ENCODE measurements at places on chromosomes 6 and 20.

DNA sequence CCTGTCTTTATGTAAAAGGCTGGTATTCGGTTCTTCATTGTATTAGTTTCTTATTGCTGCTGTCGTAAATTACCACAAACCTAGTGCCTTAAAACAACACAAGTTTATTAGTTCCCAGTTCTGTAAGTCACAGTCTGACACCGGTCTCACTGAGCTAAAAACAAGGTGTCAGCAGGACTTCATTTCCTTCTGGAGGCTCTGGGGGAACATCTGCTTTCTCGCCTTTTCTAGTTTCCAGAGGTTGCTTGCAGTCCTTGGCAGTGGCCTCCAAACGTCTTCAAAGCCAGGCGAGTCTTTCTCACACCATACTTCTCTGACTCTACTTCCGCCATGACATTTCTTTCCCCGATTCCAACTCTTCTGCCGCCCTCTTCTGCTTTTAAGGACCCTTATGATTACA lies 43.0 kb upstream of the ZFAND3 start:
- no peaks in the 10 kb centered on the region for H3K4me1 ChIP-seq
- no peak overlapping the region for H3K4me3 ChIP-seq
- DNase-seq: no peak
- H3K27ac ChIP-seq: no peak overlapping the region
- no peaks in the 10 kb centered on the region for H3K27me3 ChIP-seq
- H3K36me3 ChIP-seq: no peaks in the 10 kb centered on the region

GRCh38 chr20:3632311-3633004 lies 30.7 kb downstream of the GFRA4 start:
- H3K4me3 ChIP-seq: no peak overlapping the region
- H3K27me3 ChIP-seq: no peaks in the 10 kb centered on the region
- no peak overlapping the region for H3K27ac ChIP-seq
- H3K36me3 ChIP-seq: peaks cover 15% of the 10 kb centered on the region
- no peaks in the 10 kb centered on the region for H3K4me1 ChIP-seq
- no peak for DNase-seq

DNA sequence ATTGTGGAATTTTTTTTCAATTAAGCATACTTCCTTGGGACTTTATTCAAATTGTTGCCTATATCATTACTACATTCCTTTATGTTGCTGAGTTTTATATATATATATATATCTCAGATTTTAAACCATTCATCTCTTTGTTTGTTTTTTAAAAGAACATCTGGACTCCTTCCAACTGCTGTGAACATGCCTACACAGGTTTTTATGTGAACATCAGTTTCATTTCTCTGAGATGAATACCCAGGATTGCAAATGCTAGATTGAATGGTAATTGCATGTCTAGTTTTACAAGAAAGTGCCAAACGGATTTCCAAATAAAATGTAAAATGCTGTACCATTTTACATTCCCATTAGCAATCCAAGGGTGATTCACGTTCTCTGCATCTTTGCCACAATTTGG lies 1289.3 kb downstream of the HACE1 start:
- H3K27ac ChIP-seq: no peak overlapping the region
- H3K36me3 ChIP-seq: no peaks in the 10 kb centered on the region
- H3K4me1 ChIP-seq: peaks cover 2% of the 10 kb centered on the region
- DNase-seq: no peak
- H3K27me3 ChIP-seq: no peaks in the 10 kb centered on the region

- no peak overlapping the region for H3K4me3 ChIP-seq
- H3K4me1 ChIP-seq: peaks cover 30% of the 10 kb centered on the region
- no peak overlapping the region for H3K27ac ChIP-seq
- DNase-seq: no peak
- no peaks in the 10 kb centered on the region for H3K36me3 ChIP-seq
Observed at GRCh38 chr6:150075034-150075421, 6.1 kb upstream of the ULBP3 start.

- no peak overlapping the region for H3K27ac ChIP-seq
- no peak overlapping the region for H3K4me3 ChIP-seq
- DNase-seq: peak; percentile 89
- H3K27me3 ChIP-seq: peaks cover 52% of the 10 kb centered on the region
- H3K4me1 ChIP-seq: peaks cover 3% of the 10 kb centered on the region
Observed at GRCh38 chr20:63475209-63475608, 2.8 kb upstream of the KCNQ2 start.

DNA sequence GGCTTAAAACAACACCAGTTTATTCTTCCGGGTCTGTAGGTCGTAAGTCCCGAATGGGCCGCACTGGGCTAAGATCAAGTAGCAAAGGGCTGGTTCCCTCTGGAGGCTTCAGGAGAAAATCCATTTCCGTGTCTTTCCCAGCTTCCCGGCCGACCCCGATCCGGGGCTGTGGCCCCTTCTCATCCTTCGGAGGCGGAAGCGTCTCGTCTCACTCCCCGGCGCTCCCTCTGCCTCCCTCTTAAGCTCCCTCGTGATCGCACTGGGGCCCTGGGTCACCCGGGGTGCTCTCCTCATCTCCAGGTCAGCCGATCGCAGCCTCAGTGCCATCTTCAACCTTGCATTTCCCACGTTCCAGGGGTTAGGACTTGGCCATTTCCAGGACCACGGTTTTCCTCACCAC lies 199.4 kb downstream of the WDR27 start:
- H3K27ac ChIP-seq: no peak overlapping the region
- H3K4me3 ChIP-seq: no peak overlapping the region
- H3K27me3 ChIP-seq: no peaks in the 10 kb centered on the region
- H3K36me3 ChIP-seq: no peaks in the 10 kb centered on the region

DNA sequence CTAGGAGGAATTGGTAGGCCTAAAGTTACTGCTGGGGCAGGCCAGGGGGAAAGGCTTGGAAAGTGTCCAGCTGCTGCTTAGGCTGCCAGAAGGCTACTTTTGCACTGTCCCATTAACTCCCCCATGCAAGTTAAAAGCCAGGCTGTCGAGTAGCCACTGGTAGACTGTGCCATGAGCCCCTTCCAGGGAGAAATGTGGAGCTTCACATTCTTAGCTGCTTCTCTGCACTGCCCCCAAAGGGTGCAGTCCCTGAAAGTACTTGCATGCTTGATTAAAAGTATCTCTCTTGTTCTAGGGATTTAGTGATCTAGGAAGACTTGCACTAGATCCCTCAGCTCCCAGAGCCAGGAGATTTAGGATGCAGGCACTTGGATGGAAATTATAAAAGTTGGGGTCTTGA lies 57.3 kb downstream of the CDC5L start:
- peaks cover 11% of the 10 kb centered on the region for H3K4me1 ChIP-seq
- no peaks in the 10 kb centered on the region for H3K27me3 ChIP-seq
- no peak overlapping the region for H3K4me3 ChIP-seq

DNA sequence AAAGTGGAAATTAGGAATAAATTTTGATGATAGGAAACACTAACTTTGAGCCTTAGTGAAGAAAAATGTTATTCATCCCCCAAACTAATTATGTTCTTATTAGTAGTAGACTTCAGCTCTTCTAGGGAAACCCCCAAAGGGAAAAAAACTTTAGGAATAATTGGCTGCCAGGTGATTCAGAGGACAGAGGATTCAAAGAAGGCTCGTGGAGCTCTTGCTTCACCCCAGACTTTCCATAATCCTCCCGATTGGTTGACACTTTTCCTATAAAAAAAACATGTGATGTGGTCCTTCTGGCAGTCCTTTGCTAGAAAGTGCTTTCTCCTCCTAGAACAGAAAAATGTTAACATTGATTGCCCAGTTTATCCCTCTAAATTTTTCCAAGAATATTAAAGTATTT lies 5.6 kb upstream of the CCDC170 start:
- no peaks in the 10 kb centered on the region for H3K36me3 ChIP-seq
- H3K27me3 ChIP-seq: no peaks in the 10 kb centered on the region
- no peaks in the 10 kb centered on the region for H3K4me1 ChIP-seq
- DNase-seq: no peak
- no peak overlapping the region for H3K27ac ChIP-seq

DNA sequence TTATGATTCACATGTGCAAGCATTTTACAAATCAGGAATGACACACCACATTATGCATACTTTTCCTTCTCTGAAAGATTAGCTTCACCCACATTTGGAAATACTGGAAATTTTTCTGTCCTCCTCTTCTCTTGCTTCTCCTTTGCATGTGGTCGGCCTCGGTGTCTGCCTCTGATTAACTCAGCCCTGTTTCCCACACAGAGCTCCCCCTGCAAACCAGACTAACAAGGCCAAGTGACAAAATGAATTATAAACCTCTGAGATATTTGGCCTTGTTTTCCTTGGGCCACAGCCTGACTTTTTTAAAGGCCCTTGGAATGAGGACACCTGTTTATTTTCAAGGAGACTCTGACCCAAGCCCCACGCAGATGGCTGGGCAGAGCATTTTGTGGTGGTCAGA lies 9.0 kb upstream of the CCN6 start:
- no peaks in the 10 kb centered on the region for H3K36me3 ChIP-seq
- H3K4me1 ChIP-seq: no peaks in the 10 kb centered on the region
- no peak for DNase-seq
- H3K27ac ChIP-seq: no peak overlapping the region
- no peaks in the 10 kb centered on the region for H3K27me3 ChIP-seq
- no peak overlapping the region for H3K4me3 ChIP-seq

- no peaks in the 10 kb centered on the region for H3K27me3 ChIP-seq
- DNase-seq: peak; percentile 73
- H3K4me3 ChIP-seq: peak overlapping the region; percentile 40
- peaks cover 57% of the 10 kb centered on the region for H3K4me1 ChIP-seq
Observed at GRCh38 chr20:50729901-50730764, 1.2 kb upstream of the PARD6B start.

GRCh38 chr6:147849401-147850330 lies 341.2 kb downstream of the SAMD5 start:
- no peaks in the 10 kb centered on the region for H3K4me1 ChIP-seq
- no peak overlapping the region for H3K27ac ChIP-seq
- no peaks in the 10 kb centered on the region for H3K27me3 ChIP-seq

DNA sequence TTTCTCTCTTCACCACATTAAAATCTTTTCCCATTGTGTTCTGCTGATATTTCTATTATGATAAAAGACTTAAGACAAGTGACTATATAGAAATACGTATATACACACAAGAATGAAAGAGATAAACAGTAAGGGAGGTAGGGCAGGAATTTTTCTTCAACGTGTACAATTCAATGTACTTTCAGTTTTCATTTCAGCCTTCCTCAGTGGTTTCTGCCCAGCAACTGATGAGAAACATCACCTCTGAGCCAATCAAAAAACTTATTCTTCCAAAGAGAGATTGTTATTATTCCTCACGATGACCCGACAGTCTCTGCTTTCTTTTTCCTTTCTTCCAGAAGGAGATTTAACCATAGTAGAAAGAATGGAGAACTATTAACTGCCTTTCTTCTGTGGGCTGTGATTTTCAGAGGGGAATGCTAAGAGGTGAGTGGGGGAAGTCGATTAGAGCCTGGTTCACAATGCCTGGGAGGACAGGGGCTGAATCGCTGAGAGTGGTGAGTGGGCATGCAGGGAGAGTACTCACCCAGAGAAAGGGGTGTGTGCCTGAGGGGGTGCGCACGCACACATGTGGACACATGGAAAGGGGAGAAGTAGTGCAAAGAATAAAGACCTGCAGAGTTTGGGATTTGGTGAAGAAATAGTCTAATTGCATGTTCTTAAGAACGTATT lies at the start of gene BTN3A1:
Gene BTN3A1, plus strand, starts transcription at position 289 of the 672 bp plus-strand sequence. CDS start 3,289 bp downstream, outside the sequence.
- peaks cover 6% of the 10 kb centered on the region for H3K4me1 ChIP-seq
- peak within 1 kb of the TSS; percentile 1 for H3K27ac ChIP-seq
- H3K36me3 ChIP-seq: no peaks in the 10 kb centered on the region

DNA sequence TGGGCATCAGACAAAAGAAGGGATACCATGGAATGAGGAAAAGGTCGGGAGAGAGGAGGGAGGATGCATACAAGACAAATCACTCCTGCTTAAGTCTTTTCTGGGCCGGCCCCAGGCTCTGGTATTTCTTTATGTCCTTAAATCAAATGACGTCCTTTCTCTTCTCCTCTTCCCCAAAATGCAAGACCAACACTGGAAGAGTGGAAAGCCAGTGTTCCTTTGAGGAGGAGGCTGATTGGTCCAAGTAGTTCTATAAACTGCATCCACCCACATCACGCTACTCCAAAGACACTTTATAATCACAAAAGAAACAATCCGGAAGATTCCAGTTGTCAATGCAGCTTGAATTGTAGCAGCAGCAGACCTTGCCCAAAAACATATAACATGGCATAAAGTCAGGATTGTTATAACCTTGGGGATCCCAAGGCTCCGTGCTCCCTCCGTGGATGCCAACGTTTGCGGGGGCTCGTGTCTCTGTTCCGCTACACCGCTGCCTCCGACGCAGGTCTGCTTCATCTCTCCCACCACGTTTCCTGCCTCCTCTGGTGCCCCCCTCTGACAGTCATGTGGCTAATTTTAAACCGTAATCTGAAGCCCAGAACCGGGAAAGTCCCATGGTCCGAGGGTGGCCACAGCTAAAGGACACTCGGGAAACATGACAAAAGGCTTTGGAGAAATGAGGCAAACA lies 47.1 kb downstream of the MCUR1 start:
- H3K4me1 ChIP-seq: peaks cover 9% of the 10 kb centered on the region
- no peaks in the 10 kb centered on the region for H3K27me3 ChIP-seq
- no peaks in the 10 kb centered on the region for H3K36me3 ChIP-seq
- no peak overlapping the region for H3K27ac ChIP-seq

DNA sequence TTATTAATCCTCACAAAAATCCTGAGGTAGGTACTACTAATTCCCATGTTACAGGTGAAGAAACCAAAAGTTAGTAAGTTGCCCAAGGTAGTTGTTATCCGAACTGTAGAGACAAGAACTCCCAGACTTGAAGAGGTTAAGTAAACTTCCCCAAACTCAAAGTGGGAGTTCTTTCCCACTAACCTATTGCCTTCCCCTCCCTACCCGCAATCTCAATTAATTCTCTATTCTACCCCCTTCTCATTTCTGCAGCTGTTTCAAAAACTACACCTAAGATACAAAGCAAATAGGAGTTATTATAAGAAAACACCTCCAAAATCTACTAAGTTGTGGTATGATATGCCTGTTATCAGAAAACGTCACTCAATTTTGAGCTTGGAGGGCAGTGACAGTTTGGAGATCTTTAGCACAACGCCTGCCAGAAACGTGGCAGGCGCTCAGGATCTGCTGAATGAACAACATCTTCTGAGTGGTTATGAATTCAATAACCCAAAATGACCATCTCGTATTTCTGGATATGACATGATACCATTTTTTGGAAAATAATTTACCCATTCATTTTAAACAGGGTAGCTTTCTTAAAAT lies 7.1 kb downstream of the CSNK2A1 start:
- no peak overlapping the region for H3K27ac ChIP-seq
- no peak overlapping the region for H3K4me3 ChIP-seq
- no peaks in the 10 kb centered on the region for H3K27me3 ChIP-seq
- DNase-seq: no peak
- peaks cover 27% of the 10 kb centered on the region for H3K36me3 ChIP-seq

GRCh38 chr20:15546525-15547023 lies 1026.7 kb downstream of the KIF16B start:
- no peaks in the 10 kb centered on the region for H3K27me3 ChIP-seq
- no peak for DNase-seq
- H3K4me1 ChIP-seq: no peaks in the 10 kb centered on the region
- H3K27ac ChIP-seq: no peak overlapping the region

DNA sequence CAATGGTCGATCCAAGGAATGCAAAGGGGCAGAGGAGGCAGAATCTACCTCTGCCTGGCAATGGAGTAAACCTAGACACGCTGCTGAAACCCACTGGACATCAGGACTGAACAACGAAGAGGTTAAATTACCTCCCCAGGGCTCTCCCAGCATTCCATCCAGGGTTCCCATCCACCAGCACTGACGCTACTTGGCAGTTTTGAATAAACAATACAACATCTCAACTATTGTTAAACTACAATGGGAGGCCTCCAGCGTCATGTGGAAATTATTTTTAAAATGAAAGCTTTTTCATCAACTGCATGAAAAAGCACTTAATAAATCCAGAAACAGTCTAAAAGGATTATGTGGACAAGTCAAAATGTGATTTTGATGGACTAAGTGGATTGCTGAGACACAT lies 96.8 kb upstream of the NHSL1 start:
- H3K36me3 ChIP-seq: peaks cover 10% of the 10 kb centered on the region
- H3K27ac ChIP-seq: no peak overlapping the region
- H3K27me3 ChIP-seq: no peaks in the 10 kb centered on the region
- no peak overlapping the region for H3K4me3 ChIP-seq

Measured in RWPE2 (cell line).